ENCODE measurements at places on chromosomes 16 and 17.

GRCh38 chr16:31083081-31083480, 5.7 kb downstream of the PRSS53 start:
- ATAC-seq: no peak

GRCh38 chr17:61970030-61970429, 42.2 kb upstream of the INTS2 start:
- no peak for ATAC-seq

DNA sequence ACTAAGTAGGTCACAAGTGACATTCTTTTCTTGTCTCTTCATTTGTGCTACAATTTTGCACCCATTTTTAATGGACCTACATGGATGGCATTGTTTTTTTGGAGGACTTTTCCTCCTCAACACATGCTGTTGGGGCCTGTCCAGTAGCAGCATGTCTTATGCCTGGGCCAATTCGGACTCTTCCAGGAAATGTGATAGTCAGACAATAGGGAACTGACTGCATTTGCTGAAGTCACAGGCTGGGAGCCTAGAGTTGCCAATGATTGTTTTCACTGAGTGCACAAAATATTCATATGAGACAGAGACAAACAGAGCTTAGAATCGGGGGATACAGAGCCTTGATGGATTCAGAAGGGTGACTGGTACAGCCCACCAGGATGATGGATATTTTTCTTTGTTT, 867.3 kb upstream of the GOT2 start:
- no peak for ATAC-seq

- no peak for ATAC-seq
Observed at GRCh38 chr17:4307179-4307930, 43.6 kb upstream of the ANKFY1 start.

GRCh38 chr17:78613416-78613815, 36.2 kb upstream of the DNAH17 start:
- ATAC-seq: no peak

- no peak for ATAC-seq
Observed at GRCh38 chr17:16987066-16987829, 15.3 kb upstream of the TNFRSF13B start.

DNA sequence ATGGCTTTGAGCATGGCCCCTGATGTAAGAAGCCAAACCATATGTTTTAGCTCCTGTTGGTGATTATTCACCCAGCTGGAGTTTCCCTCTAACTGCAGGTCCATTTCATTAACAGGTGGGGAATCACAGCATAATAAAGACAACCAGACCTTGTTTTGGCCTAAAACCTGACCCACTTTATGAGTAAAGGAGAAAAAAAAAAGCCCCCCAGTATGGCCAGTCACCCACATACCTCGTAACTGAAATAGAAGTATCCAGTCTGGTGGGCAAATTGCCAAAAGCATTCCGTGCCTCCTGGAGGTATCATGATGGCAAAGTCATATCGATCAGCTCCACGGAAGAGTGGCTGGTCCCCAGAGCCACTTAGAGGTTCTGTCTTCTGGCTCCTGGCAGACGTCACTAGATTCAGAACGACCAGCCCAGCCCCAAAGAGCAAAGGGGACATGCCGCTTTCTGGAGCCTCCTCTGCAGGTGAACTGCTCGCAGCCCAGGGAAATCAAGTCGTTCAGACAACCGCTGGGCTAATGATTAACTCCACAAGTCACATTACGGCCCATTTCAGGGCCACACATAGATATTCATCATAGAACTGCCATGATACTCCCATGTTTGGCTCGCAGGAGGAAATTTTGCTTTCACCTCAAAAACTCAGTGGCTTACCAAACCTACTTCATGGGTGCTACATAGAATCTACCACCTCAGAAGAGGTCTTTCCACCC, at the start of gene TMED6:
TMED6 (minus strand) TSS at position 478 of the 719 bp plus-strand sequence; CDS start at position 445, 33 bp downstream.
- ATAC-seq: no peak

GRCh38 chr16:10741844-10742243, 1.8 kb upstream of the NUBP1 start:
- ATAC-seq: no peak

DNA sequence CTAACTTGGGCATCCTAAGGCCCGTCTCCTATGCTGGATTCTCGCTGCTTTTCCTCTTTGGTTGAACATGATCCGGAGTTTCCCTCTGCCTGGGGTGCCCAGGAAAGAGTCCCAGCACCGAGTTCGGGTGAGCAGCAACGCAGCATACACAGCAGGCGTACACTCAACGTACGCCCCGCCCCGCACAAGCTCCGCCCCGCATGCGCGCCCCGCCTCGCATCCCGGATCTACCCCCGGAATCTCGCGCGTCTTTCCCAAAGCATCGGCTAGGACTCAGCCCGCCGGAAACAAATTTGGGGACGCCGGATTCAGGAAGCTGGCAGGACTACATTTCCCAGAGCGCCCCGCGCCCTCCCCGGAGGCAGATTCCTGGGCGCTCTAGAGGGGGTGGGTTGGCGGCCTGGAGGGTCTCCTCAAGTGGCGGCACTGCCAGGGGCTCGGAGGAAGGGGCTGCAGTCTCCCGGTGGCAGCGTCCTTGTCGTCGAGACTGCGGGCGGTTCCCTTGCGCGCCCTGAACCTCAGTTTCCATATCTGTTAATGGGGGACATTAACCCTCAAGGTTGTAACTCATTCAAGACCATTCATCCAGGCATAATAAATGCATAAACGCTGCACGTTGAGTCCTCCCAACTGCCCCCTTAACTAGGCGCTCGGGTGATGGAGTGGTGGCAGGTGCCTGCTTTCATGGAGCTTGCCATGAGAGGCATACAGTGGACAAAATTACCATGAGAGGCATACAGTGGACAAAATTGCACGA, 1.8 kb upstream of the ZNF500 start:
- ATAC-seq: peak; percentile 71

DNA sequence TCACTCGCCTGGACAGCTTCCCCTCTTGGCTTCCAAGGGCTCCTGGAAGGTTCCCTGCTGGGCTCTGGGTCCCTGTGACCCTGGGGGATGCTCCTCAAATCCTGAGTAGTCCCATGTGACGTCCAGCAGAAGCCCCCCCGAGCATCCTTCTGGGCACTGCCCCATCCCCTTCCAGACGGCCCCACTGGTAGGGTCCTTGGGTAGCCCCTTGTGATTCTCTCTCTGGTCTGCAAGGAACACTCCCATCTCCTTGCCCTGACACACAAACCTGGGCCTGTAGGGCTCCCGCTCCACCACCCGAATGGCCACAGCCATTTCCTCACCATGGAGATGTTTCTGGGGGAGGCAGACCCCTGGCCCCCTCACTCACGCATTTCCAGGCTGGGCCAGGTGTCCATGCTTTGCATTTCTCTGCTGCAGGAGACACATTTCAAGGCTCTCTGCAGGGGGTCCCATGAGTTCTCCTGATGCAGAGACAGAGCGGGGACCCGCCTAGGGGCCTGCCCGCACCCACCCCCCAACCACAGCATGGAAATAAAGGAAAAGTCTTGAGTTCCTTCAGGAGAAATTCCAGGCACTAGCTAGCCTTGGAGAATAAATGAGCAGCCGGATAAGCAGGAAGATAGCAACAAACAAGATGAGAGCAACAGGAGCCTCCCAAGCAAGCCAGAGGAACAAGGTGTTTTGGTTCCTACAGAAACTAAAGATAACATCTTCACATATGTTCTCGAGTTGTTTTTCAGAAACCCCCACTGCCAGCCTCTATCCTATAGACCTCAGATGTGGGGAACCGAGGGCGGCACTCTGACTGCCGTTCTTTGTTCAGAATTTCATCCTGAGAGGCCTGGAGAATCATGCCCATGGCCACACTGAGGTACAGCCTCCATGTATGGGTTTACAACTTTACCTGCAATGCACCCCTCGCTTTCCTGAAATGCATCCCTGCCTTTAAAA, 128.8 kb downstream of the MGAT5B start:
- ATAC-seq: no peak

GRCh38 chr16:12775656-12776236, 27.9 kb downstream of the CPPED1 start:
- ATAC-seq: no peak

- ATAC-seq: no peak
Observed at GRCh38 chr16:72921620-72922019, 126.3 kb downstream of the ZFHX3 start.

GRCh38 chr17:6549384-6550036, 6.8 kb downstream of the PITPNM3 start:
- no peak for ATAC-seq

GRCh38 chr17:79609049-79609589, 1.7 kb downstream of the RBFOX3 start:
- ATAC-seq: no peak

DNA sequence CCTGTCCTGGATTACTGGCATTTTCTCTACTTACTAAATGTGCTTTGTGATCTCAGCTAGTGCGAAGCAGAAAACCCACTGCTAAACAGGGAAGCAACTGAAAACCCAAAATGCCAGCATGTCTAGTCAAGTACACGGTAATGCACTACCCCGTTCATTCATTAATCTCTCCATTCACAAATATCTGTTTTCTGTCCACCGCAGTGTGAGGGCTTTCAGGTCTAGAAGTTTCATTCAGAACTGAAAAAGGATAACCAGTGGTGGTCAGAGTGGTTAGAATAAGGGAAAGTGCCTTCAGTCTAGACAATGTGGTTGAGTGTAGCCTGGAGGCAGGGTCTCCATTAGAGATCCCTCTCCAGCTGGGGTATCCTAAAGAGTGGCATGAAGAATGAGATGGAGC, 68.3 kb downstream of the C17orf67 start:
- no peak for ATAC-seq

- no peak for ATAC-seq
Observed at GRCh38 chr16:65122724-65123395, 997 bp upstream of the CDH11 start.

GRCh38 chr17:41483991-41484826, 3.3 kb upstream of the KRT35 start:
- no peak for ATAC-seq

DNA sequence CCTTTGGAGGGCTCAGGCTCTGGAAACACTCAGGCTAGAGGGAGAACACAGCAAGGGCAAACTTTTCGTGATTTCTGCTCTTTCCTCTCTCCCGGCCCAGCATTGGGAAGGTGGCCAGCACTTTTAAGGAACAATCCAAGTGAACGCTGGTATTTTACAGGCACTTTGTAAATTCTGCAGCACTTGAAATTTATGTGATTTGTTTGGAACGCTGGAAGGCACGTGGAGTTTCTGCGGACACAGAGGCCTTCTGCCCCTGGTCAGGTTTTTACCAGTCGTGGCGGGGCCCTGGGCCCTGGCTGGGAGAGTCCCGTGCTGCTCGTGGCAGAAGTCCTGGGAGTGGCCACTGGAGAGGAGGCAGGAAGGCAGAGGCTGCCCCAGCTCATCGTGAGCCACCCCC, 188.6 kb downstream of the ENGASE start:
- no peak for ATAC-seq

GRCh38 chr17:53949473-53950090, 126.9 kb downstream of the KIF2B start:
- no peak for ATAC-seq

GRCh38 chr17:57918017-57918895, 37.0 kb downstream of the CUEDC1 start:
- no peak for ATAC-seq

- peak; percentile 59 for ATAC-seq
Observed at GRCh38 chr17:64984851-64985521, 65.7 kb upstream of the LRRC37A3 start.

- ATAC-seq: no peak
Observed at GRCh38 chr16:81588326-81589081, 143.9 kb downstream of the CMIP start.

GRCh38 chr16:56625140-56625942, at the start of gene MT1E:
MT1E (plus strand) TSS chr16:56625781; CDS start chr16:56625852, 71 bp downstream.
- ATAC-seq: peak; percentile 96

DNA sequence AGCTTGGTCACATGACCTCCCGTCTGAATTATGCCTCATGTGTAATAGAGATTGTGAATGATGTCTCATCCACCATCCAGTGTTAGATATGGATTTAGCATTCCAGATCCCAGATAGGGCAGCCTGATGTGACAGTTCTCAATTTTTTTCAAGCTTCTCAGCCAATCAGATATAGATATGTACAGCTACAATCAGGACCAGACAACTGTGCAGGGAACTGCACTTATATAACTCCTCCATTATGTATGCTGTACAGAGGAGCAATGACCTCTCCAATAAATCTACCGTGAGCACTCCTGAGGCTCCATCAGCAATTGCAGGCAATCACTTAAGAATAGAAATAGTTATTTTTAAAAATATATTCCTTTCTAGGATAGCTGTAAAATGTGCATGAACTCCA, 722.8 kb upstream of the SOX9 start:
- ATAC-seq: no peak

DNA sequence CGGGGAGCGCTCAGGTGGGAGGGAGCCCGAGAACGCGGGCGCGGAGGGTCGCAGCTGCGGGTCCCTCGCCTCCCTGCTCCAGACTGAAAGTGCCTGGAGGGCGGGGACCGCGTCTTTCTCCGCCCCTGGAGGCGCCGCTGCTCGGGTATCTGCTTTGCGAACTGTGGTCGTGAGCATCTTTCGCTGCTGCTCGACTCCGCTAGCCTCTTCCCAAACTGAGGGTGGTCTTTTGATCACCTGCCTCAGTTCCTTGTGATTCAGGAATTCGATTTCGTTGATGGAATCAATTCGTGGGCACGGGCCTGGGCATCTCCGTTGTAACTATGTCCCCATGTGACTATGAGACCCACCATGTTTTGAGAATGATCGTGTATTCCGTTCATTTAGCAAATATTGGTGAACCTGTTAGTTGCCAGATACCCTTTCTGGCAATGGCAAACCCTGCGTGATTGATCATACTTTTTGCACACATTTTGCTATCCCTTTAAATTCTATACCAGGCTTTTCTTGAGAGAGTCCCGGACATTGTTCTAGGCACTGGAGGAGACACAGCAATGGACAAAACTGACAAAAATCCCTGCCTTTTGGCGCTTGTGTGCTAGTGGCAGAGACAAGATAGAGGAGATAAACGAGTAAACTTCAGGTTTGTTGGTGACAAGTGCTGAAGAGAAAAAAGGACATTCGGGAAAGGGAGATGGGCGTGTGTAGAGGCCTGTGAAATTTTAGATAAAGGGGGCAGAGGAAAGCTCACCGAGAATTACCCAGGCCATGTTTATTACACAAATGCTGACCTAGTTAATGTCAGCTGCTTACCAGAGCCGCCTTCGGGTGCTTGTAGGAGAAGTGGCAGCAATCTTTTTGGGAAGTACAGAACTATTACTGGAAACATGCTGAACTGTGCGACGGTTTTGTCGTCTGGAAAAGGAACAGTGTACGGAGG, 948 bp downstream of the UTP18 start:
- ATAC-seq: no peak

- ATAC-seq: no peak
Observed at GRCh38 chr17:59330053-59330942, 1.2 kb upstream of the YPEL2 start.

DNA sequence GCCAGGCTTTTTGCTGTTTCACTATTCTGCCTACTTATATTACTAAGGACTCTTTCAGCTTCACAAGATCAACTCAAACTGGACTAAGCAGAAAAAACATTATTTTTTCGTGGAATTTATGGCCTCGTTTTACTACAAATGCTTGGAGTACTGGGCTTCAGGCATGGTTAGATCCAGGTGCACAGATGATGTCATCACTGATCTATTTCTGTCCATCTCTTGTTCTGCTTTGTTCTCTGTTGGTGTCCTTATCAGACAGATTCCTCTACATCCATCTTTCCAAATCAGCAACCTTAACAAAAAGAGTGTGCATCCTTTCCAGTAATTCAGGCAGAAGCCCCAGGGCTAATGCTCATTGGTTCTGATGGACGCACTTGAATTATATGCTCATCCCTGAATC, 109.9 kb upstream of the DNAH9 start:
- ATAC-seq: no peak

Data from activated CD4-positive, CD25-positive, alpha-beta regulatory T cell treated with anti-CD3 and anti-CD28 coated beads, Interleukin-2, amount 50 U/mL, for 24 hours (primary cell).